CD4-positive, alpha-beta T cell treated with Interleukin-10 for 1 hour (primary cell): ENCODE measurements at places on chromosomes 16 and 17.

DNA sequence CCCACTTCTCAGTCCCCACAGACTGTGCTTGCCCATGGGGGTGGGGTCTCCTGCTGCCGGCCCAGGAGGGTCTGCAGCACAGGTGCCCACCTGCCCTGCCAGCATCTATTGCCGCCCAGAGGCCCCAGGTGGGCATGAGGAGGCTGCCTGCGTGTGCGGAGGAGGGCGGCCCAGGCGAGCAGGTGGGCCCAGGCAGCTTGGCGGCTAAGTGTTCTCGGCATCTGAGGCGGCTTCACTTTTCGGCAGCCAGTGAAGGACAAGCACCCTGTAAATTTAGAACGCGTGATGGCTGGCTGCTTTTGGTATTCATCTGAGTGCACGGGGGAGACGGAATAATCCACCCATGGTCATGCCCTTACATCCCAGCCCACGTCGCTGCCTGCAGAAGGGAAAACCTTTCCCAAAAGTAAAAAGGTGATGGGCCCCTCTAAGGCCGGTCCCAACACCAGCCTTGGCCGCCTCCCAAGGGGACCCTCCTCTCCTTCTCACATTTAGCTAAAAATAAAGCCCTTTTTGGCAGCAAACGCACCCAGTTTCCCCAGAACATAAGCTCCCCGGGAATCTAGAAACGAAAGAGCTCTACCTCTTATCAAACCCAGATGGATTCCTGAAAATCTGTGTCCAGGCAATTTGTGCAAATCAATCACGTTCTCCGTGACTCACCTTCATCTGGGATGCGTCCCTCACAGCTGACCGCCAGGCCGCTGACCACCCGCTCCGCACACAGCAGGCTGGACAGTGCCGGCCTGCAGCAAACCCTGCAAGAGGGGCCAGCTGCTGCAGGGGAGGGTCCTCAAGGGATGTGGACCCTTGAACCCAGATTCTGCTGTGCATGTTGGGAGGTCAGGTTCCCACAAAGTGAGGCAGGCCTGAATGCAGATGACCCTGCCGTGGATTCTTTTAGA, 79.4 kb downstream of the RBFOX3 start:
- DNase-seq: no peak

DNA sequence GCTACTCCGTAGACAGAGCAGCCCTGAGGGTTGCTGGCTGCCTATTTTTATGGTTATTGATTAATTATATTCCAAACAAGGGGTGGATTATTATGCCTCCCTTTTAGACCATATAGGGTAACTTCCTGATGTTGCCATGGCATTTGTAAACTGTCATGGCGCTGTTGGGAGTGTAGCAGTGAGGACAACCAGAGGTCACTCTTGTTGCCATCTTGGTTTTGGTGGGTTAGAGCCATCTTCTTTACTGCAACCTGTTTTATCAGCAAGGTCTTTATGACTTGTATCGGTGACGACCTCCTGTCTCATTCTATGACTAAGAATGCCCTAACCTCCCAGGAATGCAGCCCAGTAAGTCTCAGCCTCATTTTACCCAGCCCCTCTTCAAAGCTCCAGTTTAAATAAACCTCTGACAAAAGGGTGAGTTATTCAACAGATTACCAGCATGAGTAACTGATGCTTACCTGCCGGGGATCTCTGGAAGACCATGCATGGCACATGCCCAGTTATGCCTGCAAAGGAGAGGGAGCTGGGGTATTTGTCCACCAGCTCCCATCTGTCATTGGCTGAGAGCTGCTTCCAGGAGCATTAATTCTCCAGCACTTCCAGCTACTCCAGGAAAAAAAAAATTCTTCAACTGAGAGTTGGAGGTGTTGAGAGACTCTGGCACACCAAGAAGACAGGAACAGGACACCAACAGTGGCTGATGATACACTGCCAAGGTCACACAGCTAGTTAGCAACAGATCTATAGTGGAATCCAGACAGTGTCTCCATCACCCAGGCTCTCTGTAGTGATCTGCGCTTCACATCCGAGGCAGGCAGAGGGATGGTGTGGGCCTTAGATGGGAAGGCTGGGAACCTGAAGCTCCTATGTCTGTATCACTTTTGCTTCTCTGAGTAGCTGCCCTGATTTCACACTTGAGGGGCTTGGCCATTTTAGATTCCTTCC, 36.6 kb upstream of the IL21R start:
- no peak for DNase-seq

DNA sequence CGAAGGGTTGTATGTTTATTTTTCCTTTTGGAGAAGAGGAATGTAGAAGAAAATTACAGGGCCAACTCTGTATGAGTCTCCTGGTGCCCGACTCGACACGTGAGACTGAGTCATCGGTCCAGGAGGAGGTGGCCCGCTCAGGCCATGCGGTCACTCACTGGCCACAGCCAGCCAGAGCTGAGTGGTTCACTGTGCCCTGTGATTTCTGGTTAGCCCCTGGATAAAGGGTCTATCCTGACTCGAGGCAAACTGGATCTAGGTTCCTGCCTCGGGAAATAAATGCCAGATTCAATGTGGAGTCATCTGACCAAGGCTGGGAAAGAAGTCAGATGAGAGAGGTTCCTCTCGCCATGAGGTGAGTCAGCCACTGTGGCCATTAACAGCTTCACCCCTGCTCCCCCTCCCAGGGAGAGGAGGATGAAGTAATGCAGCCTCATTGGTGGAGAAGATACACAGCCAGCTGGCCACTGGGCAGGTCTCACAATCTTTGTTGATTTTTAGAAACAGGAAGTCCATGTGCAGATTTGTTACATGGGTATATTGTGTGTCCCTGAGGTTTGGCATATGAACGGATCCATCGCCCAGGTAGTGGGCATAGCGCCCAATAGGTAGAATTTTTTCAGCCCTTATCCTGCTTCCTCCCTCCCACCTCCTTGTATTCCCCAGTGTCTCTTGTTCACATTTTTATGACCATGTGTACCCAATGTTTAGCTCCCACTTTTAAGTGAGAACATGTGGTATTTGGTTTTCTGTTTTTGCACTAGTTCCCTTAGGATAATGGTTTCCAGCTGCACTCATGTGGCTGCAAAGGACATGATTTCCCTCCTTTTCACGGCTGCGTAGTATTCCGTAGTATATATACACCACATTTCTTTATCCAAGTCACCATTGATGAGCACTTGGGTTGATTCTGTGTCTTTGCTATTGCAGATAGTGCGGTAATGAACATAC, 21.7 kb upstream of the USP36 start:
- no peak for DNase-seq

DNA sequence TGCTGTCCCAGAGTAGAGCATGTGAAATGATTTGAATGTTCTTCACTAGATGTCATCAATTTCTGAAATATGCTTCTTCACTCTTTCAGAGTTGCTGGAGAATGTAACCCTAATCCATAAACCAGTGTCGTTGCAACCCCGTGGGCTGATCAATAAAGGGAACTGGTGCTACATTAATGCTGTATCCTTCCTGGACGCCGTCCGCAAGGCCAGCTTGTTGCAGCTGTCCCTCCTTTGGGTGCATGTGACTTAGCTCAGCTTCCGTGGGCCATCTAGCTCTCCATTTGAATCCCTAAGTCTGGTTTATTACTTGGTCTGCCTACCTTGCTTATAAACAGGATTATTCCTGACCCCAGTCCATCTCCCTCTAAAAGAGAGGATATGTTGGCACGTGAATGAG, 58.8 kb downstream of the USP10 start:
- no peak for DNase-seq

GRCh38 chr16:71185347-71185746, 45.2 kb downstream of the HYDIN start:
- no peak for DNase-seq

GRCh38 chr16:15571557-15571956, 71.4 kb downstream of the MARF1 start:
- no peak for DNase-seq

DNA sequence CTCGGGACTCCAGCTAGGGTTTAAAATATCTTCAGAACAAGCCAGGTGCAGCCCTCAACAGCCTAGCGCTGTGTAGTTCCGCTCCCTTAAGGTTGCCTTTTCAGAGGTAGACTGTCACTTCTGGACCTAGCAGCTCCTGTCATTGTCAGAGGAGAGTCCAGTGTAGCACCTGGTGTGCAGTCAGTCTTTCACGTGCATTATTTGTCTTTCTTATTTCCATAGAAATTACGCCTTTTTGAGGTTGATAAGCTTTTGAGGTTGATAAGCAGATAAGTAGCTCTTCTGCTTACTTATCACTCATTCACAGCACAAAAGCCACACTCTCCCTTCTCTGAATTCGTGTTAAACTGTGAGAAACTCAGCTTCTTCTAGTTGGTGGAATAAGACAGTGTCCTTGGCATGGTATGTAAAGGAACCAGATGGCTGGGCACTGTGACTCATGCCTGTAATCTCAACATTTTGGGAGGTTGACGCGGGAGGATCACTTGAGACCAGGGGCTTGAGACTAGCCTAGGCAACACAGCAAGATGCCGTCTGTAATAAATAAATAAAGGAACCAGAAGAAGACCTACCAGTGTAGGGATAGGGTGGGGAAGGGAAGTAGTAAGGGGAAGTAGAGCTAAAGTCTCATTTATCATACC, 10.2 kb downstream of the EEF2K start:
- DNase-seq: no peak
